ENCODE measurements at places on chromosomes 4 and X.

GRCh38 chrX:12741416-12741815 is 49.8 kb upstream of the PRPS2 start:
- DNase-seq: no peak

GRCh38 chrX:10502961-10503360 is 117.4 kb downstream of the MID1 start:
- DNase-seq: no peak

GRCh38 chr4:28360681-28361080 is 1500.0 kb downstream of the STIM2 start:
- no peak for DNase-seq

- DNase-seq: no peak
Measured at GRCh38 chr4:64402684-64403083, 6.6 kb downstream of the TECRL start.

- no peak for DNase-seq
Measured at GRCh38 chr4:9847968-9848748, 66.7 kb downstream of the DRD5 start.

DNA sequence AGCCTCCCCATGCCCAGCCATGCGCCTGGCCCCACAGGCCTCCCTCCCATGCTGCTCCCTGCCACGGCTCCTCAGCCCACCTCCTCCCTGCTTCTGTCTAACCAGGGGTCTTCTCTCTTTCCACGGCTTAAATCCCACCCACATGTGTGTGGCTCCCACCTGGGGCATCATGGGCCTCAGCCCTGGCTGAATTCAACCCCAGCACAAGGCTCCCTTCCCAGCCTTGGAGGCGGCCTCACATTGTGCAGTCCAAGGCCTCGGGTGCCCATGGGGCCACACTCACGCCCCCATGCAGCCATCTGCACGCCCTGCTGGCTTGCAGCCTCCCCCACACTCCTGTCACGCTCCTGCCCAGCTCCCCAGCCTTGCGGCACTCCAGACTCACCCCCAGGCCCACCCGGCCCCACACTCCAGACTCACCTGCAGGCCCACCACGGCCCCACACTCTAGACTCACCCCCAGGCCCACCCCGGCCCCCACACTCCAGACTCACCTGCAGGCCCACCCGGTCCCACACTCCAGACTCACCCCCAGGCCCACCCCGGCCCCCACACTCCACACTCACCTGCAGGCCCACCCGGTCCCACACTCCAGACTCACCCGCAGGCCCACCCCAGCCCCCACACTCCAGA is 27.0 kb downstream of the MAEA start:
- no peak for DNase-seq

GRCh38 chr4:87337361-87337760 is 14.7 kb upstream of the HSD17B13 start:
- DNase-seq: no peak

DNA sequence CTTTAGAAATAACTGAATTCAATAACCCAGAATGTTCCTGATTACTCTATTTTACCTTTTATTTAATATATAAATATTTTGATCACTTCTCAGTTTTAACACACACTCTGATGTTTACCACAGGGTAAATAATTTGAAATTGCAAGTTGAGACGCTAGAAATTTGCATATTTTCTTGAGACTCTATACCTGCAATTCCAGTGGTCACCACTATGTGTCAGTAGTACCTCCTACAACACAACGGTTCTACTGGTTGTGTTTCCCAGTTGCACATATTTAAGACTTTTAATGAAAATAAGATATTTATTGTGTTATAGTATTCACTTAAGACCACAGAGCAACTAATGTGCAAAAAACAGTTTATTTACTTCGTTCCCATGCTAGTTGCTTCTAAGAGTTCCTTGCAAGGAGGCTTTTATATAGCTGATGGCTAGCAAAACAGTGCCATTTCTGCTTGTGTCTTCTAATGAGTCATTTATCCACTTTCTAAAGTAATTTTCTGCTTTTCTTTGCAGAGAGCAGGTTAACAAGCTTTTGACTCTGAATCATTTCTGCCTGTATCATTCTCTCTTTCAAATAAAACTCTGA is 98.9 kb upstream of the PDLIM3 start:
- no peak for DNase-seq

GRCh38 chrX:44447214-44447613 is 95.4 kb downstream of the FUNDC1 start:
- DNase-seq: no peak

DNA sequence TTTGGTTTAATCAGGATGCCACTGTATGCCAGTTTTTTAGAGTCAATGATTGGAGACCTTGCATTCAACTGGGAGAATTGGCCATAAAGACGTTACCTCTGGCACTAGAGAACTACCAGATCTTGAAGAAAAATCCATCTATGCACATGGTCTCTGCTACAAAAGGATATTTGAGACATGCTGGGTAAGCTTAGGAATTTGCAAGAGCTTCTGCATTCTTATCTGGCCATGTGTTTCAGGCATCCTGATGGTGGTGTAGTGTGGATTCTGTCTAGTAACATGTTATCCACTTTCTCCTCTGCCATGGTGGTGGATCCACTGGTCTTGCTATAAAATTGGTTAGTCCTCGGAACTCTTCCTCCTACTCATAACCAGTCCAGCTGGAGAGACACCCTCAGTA is 185.3 kb upstream of the WDFY3 start:
- no peak for DNase-seq

DNA sequence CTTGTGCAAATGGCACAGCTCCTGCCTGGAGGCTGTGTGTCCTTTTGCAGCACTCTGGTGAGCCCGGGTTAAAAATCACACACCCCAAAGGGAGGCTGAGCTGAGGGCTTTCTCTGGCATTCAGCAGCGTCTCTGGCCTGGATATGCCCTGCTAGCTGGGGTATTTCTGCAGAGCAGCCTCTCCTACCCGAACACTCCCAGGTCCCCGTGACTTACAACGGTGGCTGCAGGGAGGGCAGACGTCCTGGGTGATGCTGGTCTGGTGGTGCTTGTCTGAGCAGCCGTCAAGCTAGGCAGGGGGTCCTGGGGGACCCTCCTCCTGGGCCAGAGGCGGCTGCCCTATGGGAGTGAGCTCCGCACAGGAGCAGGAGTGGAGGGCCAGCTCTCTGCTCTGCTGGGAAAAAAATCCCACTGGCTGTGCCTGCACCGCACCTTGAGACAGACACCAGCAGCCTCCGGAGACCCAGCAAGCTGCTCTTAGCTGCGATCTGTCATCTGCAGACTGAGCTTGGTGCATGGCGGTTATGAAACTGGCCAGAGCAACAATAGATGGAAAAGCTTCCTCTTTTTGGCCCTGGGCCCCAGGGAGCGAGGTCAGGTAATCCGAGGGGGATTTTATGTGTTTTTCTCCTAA is 41.3 kb upstream of the ASMTL start:
- DNase-seq: no peak

DNA sequence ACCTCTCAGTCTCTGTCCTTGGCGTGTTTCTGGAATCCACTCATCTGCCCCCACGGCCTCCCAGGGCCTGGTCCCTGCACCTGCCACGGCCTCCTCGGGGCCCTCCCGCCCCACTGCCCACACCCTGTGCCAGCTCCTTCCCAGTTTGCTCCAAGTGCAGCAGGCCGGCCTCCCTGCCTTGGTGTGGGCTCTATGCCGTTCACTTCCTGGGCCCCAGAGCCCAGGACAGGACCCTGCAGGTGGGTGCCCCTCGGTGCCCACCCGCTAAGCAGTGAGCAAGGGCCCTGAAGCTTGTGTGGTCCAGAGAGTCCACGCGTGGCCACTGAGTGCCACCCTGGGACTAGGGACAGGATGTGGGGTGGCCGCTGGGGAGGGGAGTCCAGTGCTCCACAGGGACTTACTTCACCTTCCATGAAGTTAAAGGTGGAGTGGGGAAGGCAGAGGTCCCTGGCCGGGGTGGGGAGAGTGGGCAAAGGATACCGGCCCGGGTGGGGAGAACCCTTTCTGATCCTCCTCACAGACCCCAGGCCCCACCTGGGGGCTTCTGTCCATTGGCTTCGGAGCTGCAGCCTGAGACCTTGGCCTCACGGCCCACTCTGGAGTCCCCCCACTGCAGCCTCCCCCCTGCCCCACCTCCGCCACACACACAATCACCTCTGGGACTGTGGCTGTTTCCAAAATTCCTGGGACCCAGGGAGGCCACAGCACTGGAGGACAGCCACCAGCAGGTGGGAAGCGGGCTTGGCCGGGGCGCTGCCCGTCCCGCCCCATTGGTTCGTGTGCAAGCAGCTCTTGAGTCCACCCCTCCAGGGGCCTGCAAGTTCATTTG is 60.0 kb upstream of the NKX1-1 start:
- no peak for DNase-seq

DNA sequence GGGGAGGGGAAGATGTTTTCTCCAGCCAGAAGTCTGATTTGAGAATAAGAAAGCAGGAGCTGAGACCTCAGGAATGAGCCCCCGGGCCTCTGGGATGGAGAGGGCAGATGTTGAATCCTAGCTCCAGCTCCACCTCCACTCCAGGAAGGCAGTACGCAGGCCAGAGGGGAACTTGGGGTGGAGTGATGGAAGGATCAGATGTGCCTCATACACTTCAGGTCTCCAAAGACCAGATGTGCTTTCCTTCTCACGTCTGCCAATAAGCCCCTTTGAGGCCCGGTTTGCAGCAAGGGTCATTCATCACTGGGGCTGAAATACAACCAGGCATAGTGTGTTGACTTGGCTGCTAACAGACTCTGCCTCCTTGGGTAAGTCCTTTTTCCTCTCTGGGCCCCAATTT is 28.1 kb downstream of the STARD8 start:
- DNase-seq: no peak

- DNase-seq: no peak
Measured at GRCh38 chr4:118742050-118742449, 56.9 kb downstream of the METTL14 start.

GRCh38 chrX:47817421-47817820 is 19.3 kb upstream of the ZNF81 start:
- DNase-seq: no peak

DNA sequence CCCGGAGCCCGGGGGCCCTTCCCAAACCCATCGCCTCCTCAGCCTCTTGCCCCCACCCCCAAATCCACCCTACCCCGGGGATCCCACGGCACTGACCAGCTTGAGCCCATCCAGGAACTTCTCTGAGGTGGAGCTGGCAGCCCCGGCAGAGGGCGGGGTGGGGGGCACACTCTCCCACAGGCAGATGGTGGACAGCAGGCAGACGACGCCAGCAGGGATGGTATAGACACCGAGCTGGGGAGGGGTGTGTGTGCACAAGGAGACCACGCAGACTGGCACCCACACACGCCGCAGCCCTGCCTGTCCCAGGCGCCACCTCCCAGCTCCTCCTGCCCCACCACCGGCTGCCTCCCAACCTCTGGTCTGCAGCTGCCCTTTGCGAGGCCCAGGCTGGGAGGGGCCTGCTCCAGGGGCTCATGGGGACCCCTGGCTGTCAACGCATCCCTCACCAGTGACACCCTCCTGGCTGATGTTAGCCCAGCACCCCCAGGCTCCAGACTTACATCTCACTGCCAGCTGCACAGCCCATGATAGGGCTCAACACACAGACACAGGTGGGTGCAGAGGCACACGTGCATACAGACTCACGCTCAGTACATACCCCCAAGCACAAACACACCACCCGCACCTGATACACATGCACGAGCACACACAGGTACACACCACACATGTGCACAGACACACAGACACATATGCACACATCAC is 4.2 kb downstream of the SLC49A3 start:
- DNase-seq: no peak

DNA sequence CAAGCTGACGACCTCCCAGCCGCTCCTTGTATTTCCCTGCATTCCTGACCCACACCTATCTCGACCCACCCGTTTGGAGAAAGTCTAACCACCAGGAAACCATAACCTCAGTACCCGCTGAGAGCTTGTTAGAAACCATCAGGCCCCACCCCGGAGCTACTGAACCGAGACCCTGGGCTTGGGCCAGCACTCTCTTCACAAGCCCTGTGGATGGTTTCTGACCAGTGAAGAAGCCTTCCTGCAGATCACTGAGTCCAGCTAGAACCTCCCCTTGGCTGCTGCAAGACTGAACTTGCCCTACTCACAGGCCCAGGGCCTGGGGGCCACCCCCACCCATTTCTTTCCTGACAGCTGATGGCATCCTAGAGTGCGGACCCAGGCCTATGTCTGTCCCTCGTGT is 26.6 kb upstream of the ZNF185 start:
- no peak for DNase-seq

- no peak for DNase-seq
Measured at GRCh38 chr4:15402974-15403373, 24.9 kb upstream of the C1QTNF7 start.

DNA sequence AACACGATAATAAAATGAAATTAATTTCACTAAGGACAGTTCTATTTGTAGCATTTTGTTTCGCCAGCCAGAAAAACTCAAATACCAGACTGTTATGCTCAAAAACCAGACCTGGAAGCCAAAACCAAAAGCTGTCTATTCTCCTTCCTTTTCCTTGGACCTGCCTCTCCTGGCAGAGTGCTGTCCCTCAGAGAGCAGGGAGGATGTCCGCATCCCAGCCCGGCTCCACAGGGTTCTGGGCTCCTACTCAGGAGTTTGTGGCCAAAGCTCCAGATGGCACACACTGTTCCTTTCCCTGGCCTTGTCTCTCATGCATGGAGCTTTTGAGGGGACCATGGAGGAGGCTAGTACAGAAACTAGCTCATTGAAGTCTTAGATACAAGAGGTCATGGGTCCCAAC is 41.9 kb upstream of the C1QTNF7 start:
- DNase-seq: no peak

GRCh38 chr4:112111306-112111705 is 33.9 kb upstream of the FAM241A start:
- DNase-seq: no peak

GRCh38 chr4:60266505-60266904 is 933.6 kb upstream of the ADGRL3 start:
- no peak for DNase-seq

DNA sequence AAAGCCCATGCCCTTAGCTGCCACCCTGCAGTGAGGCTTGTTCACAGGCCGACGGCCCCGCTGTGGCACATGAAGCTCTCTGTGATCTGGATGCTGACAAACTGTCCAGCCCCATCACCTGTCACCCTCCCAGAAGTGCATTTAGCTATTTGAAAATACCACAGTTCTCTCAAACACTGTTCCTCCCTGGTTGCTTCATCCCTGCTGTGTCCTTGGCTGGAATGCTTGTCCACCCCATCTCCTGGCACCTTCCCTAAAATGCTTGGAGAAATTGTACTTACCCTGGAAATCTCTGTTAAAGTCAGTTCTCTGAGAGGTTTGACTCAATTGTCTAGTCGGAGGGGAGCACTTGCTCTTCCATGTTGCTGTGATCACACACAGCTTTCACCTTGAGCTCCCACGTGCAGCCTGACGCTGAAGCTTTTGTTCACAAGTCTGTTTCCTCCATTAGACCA is 10.1 kb downstream of the SYNPO2 start:
- no peak for DNase-seq

DNA sequence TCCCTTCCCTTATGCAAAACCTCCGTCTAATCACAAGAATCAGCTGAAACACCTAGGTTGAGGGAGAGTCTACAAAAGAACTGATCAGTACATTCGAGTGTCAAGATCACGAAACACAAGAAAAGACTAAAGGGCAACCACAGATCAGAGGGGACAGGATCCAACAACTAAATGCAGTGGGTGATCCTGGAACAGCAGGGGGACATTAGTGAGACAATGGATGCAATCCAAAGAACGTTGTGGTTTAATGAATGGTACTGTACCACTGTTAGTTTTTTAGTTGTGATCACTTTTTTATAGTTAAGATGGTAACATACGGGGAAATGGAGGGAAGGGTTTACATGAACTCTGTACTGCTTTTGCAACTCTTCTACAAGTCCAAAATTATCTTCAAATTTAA is 79.2 kb downstream of the RELL1 start:
- DNase-seq: no peak

GRCh38 chrX:45479196-45479834 is 278.6 kb upstream of the DIPK2B start:
- DNase-seq: no peak
